HT-29 (cell line): ENCODE measurements at places on chromosomes 7 and 10. TPM values are rescaled to one million over a fixed set of nuclear protein-coding genes. Genes with fewer than 3 reads are reported as not detected.

ITPRID1 gene
- 0.05 TPM in 1 of 2 replicates, not detected in the other for total RNA-seq

CNPY1 gene
- not detected in 2 replicates for total RNA-seq

CHST3 gene
- total RNA-seq: 12.3 and 14.1 TPM in 2 replicates

CYP26C1 gene
- total RNA-seq: 0.18 and 0.23 TPM in 2 replicates

ATOH7 gene
- total RNA-seq: 0.29 TPM in 1 of 2 replicates, not detected in the other

TAS2R41 gene
- not detected in 2 replicates for total RNA-seq

ECHDC3 gene
- total RNA-seq: 0.70 and 2.6 TPM in 2 replicates

TRPV6 gene
- total RNA-seq: 0.55 and 0.56 TPM in 2 replicates

RPEL1 gene
- total RNA-seq: 0.05 and 0.10 TPM in 2 replicates

RNF32 gene
- total RNA-seq: 0.66 and 1.9 TPM in 2 replicates

FAM25G gene
- total RNA-seq: not detected in 2 replicates

ANKRD61 gene
- total RNA-seq: not detected in 2 replicates

ASZ1 gene
- not detected in 2 replicates for total RNA-seq

ZNF365 gene
- total RNA-seq: not detected in 2 replicates

TUBAL3 gene
- total RNA-seq: 0.05 and 0.47 TPM in 2 replicates

SDK1 gene
- total RNA-seq: not detected in 2 replicates

AMZ1 gene
- total RNA-seq: not detected in 2 replicates

DNA sequence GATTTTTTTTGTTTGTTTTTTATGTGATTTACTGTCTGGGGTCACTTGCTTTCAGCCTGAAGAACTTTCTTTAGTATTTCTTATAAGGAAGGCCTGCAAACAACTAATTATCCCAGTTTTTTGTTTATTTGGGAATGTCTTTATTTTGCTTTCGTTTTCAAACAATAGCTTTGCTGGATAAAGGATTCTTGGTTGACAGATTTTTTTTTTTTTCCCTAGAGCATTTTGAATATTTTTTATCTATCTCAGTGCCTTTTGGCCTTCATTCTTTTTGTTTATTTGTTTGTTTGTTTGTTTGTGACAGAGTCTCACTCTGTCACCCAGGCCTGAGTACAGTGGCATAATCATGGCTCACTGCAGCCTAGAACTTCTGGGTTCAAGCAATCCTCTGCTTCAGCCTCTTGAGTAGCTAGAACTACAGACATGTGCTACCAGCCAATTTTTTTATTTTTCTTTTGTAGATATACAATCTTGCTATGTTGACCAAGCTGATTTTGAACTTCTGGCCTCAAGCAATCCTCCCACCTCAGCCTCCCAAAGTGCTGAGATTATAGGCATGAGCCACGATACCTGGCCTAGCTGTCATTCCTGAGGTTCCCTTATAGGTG is 46.3 kb upstream of the FZD9 start:
- DNase-seq: no peak

DNA sequence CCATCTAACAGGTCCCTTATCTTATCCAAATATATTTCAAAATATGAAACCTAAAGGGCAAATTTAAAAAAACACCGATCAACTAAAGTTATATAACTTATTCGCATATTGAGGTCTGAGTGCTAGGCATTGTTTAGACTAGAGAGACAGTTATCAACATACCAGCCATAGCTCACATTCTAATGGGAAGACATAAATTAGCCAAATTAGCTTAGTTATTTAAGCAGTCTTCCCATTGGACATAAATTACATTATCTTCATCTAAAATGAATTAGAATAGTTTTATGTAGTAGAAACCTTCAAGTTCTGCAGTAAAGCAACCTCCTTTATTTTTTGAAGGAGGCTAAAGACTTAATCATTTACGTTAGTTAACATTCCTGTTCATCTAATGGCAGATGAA is 17.4 kb downstream of the KIF5B start:
- DNase-seq: no peak

- DNase-seq: no peak
Observed at GRCh38 chr10:132883391-132883881, 58.9 kb downstream of the CFAP46 start.

GRCh38 chr10:102024799-102025198 is 31.2 kb downstream of the ARMH3 start:
- DNase-seq: no peak

- peak; percentile 47 for DNase-seq
Observed at GRCh38 chr10:71343392-71343773, 24.3 kb downstream of the SLC29A3 start.

GRCh38 chr7:71286336-71286735 is 154.4 kb downstream of the GALNT17 start:
- no peak for DNase-seq

DNA sequence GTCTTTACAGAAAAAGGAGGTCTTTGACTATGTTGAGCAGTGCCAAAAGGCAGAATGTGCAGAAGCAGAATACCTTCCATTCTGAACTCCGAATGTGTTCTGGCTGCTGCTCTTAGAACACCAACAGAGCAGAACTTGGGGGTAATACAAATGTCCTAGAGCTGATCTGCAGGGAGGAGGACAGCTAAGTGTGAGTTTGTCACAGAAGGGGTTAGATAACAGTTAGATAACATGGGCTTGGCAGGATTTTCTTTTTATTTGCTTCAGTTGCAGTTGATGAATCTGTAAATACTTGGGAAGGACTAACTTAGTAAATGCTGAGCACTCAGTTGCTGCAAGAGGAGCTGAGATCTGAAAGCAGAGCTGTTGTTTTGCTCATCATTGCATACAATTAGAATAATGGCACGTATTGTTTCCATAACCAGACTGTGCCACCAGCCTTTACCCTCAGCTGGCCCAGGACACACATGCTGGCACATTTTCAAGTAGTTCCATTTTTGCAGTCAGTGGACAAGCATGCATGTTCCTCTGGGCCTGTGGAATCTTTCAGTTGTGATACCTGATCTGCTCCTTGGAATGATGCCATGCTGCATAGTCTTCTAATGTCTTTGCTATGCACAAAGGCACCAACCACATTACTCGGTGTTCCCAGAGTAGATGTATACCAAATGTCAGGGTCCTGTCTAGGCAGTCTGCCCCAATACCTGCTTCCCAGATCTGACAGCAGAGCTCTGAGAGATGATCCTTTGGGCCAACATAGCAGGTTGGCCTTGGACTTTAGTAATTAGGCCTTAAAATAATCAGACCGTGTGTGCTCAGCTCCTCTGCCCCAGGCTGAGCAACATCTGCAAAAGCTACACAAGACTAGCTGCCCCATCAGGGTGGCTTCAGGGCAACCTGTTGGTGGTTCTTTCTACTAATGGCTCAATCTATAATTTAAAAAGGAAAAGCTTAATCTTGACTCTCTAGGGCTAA is 55.7 kb downstream of the GSDME start:
- no peak for DNase-seq

GRCh38 chr10:119634219-119634544 is 17.0 kb upstream of the BAG3 start:
- DNase-seq: no peak

DNA sequence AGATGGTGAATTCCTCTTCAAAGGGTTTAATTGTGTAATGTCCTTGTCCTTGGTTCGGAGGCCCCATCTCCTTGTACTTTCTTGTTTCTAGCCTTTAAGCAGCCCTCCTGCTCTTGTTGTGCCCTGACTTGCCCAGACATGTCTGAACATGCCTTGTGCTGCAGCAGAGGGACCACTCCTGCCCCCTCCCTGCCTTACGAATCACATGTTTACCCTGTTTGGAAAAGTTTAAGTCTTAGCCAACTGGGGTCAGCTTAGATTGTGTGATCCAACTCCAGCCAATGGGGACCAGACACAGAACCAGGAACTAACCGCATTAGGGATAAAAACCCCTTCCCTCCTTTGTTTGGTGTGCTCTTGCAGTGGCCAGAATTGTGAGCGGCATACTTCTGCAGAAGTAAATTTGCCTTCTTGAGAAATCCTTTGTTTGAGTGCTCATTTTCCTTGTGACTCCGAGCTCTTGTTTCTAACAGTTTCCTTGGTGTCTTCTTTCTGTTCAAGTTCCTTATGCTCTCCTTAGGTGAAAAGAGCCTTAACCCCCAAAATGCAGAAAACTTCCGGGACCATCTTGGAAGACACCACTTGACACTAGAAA is 29.4 kb downstream of the CLRN3 start:
- DNase-seq: no peak

DNA sequence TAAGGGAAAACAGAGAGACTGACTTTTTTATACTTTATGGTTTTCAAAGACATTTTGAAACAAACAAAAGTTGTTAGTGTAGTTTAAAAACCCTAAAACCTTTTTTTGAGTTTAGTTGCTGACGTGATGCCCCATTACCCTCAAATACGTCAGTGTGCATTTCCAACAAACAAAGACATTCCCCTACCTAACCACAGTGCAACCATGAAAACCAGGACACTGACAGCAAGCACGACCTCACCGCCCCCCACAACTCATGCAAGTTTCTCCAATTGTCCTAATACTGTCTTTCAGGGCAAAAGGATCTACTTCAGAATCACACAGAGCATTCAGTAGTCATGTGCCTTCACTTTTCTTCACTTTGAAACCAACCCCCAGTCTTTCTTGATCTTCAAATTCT is 75.0 kb downstream of the WNT2 start:
- DNase-seq: no peak

GRCh38 chr7:36404639-36405408 is 15.2 kb downstream of the ANLN start:
- DNase-seq: no peak

DNA sequence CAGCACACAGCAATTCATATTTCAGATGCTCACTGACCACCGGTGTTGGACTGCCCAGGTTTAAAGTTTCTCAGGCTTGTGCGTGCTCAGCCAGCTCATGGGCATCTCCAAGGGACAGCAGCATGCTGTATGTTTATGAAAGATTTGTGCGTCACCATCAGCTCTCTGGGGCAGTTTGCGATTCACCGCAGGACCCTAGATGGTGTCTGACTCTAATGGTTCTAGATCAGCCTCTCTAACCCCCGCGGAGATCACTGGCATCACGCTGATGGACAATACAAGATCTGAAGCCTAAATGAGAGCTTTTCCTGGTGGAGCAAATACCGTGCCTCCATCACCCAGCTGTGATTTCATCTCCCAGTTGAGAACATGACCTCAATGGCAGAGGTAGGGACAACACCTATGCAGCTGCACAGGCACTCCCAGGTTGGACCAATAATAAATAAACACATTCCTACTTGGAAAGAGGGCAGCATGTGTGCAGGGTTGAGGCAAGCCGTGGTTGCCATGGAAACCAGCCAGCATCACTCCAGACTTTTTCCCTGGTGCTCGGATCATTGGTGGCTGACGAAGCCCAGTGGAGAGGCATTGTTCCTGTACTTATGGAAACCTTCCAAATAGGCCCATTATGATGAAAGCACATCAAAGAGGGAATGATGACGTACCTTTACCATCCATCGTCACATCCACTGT is 253.6 kb downstream of the KCNMA1 start:
- no peak for DNase-seq

GRCh38 chr7:16046041-16046440 is 359.6 kb upstream of the MEOX2 start:
- no peak for DNase-seq

- DNase-seq: peak; percentile 82
Observed at GRCh38 chr7:96414931-96415292, 93.0 kb upstream of the SLC25A13 start.

- DNase-seq: peak; percentile 85
Observed at GRCh38 chr10:43350156-43350555, 21.3 kb upstream of the FXYD4 start.

GRCh38 chr7:27912751-27913150 is 172.8 kb downstream of the TAX1BP1 start:
- no peak for DNase-seq

DNA sequence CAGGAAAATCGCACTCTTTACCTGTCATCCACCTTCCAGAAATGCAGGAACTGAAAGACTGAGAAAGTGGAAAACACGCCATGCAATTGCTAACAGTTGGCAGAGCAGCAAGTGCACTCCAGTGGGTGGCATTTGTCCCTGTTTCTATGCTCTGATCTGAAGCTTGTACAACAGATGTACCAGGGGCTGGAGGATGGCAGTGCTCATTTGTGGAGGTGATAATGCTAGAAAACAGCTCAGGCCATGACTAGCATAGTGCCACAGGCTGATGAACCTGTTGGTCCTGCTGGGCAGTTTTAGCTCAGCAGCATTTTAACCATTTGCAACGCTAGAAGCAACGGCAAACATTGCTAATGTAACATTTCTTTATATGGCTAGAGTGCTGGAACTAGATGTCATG is 199.9 kb upstream of the NRP1 start:
- no peak for DNase-seq

- no peak for DNase-seq
Observed at GRCh38 chr10:51789118-51789517, 89.7 kb upstream of the CSTF2T start.

DNA sequence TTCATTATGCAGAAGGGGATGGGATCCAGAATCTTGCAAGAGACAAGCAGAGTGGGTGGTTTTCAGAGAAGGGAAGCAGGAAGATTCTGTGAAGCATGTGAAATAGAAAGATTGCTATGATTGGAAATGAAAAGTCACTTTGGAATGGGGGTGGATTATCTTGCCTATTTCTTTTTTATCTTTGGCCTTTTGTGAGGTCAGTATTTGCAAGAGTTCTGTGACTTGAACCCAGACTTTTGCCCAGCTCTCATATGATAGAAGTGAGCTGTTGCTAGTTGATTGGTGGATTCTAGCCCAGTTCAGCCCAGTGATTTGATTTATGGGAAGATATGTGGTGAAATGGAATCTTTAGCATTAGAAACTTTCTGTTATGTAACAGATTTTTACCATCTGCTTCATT is 17.1 kb downstream of the ENTPD7 start:
- no peak for DNase-seq

- no peak for DNase-seq
Observed at GRCh38 chr7:6148724-6149360, 117.7 kb downstream of the ANKRD61 start.

- DNase-seq: no peak
Observed at GRCh38 chr10:64506963-64507362, 985.8 kb downstream of the REEP3 start.

GRCh38 chr10:73232887-73233286 is 14.2 kb downstream of the DNAJC9 start:
- no peak for DNase-seq

DNA sequence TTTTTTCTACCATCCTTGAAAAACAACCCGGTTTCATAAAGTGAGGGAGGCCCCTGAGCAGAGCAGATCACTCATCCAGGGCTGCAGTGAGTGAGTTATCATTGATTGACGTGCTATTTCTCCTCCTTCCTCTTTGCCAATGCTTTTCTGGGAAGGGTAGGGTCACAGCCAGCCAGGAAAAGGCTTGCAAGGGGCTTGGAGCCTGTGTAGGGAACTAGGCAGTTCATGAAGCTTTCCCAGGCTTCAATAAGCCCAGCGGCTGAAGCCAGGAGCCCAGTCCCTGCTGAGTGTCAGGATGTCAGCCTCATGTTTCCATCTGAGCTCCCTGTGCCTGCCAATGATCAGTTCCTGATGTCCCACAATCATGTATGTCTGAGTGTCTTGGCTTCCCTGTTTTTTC is 584.7 kb downstream of the GALNT17 start:
- DNase-seq: no peak

GRCh38 chr10:50837095-50837494 is 48.3 kb downstream of the A1CF start:
- no peak for DNase-seq

GRCh38 chr10:89600041-89600440 is 45.0 kb downstream of the PANK1 start:
- no peak for DNase-seq
